ENCODE measurements at places on chromosomes 6 and 20. TPM values are rescaled to one million over a fixed set of nuclear protein-coding genes. Genes with fewer than 3 reads are reported as not detected.

- no peak for DNase-seq
Observed at GRCh38 chr6:4664911-4665310, 111.3 kb upstream of the CDYL start.

GRCh38 chr20:51238675-51239305, 215.9 kb upstream of the KCNG1 start:
- no peak for DNase-seq

GRCh38 chr6:151326116-151326825, 65.1 kb downstream of the ZBTB2 start:
- no peak for DNase-seq

DNA sequence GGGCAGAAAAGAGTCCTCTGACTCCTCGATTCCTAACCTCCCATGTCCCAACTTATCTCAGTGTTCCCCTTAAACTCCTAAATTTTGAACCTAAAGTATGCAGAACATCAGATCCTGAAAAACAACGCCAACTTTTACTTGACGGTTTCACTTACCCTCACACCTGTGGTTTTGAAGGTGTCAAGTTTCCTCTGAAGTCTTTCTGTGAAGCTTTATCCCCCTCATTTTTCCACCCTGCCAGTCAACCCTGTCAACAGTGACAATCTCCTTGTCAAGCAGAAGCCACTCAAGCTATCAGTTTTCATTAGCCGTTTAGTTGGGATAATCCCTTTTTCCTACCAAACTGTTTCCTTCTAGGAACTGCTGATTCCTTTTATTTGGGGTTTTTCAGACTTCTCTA, 245.4 kb upstream of the PREP start:
- DNase-seq: no peak

GRCh38 chr6:112874881-112875280, 527.8 kb downstream of the RFPL4B start:
- DNase-seq: no peak

DNA sequence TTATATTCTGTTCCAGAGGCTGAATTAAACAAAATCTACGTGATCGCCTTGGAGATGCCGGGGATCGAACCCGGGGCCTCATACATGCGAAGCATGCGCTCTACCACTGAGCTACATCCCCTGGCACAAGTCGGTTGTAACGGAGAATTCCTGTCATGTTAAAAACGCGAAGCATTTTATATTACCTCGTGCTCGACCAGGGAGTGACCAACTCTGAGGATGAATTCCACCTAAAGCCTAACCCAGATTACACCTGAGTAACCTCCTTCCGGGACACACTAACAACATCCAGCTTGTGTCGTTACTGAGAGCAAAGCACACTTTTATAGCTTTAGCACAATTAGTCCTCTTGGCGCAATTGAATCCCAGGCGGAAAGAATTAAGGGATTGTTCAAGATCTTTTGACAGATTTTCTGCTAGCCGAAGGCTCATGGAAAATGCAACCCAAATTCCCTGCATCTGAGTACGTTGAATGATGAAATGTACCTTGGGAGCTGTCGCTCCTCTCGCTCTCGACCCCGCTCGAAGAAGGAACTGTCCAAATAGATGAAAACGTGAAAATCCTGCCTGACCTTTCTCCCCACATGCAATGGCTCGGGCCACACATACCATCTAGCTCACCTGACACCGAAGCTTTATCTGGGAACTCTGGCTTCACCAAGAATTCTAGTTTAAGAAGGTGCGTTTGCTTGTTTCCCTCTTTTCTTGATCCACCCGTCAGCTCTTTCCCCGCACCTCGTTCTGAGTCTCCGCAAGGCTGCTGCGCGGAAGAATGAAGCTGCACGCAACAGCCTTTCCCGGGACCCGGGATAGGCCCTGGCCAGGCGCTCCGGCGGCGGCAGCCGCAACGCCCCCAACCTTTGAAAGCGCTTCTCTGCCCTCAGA, 148.3 kb downstream of the GPX5 start:
- peak; percentile 91 for DNase-seq

DNA sequence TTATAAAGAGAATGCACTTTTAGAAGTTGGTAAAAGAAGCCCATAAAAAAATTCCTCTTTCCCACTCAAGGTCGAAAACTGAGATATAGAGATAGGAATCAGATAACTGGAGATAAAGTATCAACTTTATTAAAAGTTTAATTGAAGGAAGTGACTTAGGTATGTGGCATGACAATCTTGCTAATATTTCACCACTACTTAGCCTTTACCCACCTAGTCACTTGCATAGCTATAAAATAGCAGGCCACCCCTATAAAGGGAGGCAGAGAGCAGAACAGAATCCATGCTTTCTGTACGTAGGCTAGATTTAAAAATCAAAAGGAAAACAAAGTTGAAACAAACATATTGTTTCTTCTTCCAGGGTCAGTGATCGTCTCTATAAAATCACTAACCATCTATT, 13.2 kb upstream of the TBC1D32 start:
- DNase-seq: no peak

DNA sequence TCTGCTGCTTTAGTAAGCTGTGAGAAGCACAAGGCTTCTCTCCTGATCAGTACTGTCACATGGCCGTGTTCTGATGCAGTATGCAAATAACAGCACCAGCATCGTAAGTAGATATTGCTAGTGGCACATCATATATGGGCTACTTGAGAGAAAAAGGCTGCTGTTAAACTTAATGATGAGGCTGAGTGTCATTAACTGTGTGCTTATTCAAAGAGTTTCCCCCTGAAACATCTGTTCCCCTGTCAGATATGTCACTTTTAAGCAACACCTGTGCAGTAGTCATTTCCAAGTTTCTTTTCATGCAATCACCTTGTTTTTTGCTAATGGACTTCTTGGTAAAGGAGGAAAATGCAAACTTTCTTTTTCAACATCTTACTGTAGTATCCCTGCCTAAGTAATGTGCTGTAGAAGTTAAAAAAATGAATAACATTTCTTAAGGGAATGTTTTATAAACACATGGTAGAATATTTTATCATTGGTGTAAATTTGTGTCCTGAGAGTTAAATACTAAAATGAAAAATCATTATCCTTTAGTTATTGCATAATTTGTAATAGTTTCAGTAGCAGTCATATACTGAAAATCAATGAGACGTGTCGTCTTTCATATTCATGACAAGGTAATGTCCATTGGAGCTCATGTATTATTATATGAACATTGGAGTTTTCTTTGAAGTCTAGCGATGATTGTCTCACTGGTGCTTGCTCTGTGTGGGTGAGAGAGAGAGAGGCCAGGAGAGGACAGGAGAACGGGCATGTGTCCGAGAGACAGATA, 366.3 kb downstream of the CDKAL1 start:
- DNase-seq: no peak

DNA sequence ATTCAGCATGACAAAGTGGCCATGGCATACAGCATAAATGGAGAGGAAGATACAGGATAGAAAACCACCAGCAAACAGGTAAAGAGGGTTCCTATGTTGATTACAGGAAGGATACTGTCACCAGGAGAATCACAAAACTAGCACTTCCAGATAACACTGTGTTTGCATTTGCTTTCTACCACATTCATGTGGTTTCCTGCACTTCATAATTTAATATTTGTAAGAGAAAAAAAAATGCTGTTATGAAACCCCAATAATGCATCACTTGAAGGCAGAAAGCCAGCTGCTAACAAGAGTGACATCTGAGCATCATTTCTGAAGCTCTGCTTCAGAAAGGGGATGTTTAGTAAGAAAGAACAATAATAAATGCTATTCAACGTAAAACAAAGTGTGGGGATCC, 106.6 kb downstream of the ATXN1 start:
- no peak for DNase-seq

DNA sequence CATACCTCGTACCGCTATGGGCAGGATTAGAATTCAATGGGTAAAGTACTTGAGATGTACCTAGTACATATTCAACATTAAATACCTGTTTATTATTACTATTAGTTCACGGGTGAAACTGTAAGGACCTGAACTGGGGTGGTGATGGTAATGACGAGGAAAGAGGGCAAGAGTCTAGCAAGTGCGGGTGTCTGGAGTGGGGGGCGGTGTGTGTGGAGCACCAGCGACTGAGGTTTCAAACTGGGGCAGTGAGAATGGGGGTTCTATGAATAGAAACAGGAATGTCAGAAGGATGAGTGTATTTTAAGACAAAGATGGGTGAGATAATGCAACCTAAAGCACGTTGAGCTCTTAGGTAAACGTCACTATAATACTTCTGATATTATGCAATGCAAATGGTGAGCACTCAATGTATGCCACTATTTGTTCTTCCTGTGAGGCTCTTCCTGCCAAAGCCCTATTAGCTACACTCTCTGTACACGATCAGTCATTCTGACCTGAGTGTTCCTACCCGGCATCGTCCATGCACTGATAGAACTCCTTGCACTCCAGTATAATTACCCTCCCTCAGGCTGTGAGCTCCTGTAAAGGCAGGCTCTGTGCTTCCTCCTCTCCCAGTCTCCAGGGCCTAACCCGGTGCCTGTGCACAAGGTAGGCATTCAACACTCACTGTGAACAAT, 55.0 kb downstream of the ALDH5A1 start:
- no peak for DNase-seq

- DNase-seq: no peak
Observed at GRCh38 chr6:140985679-140986275, 1146.9 kb upstream of the GJE1 start.

DNA sequence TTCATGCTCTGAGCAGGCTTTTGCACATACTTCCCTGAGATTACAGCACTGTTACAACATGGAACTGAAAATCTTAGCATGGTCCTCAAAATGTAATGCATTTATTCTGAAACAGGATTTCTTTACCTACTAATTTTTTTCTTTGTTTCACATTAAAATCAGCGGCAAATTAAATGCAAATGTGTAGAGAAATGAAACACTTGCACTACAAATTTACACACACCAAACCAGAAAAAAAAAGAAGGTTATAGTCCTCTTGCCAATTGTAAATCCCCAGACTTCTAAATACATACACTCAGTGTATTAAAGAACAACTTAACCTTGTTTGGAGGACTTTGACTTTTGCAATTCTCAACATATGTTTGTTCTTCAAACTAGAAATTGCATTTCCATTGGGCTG, 210.9 kb upstream of the TBX18 start:
- no peak for DNase-seq

GRCh38 chr6:29813809-29814208, 13.8 kb upstream of the HLA-G start:
- no peak for DNase-seq

ATP6V1G2 gene
- total RNA-seq: 4.9 TPM

NKX2-2 gene
- not detected for total RNA-seq

RSPO4 gene
- not detected for total RNA-seq

UBD gene
- not detected for total RNA-seq

NKAPL gene
- not detected for total RNA-seq

SAMD5 gene
- total RNA-seq: under 0.01 TPM

DYNLT1 gene
- 97.6 TPM for total RNA-seq

SCUBE3 gene
- 0.24 TPM for total RNA-seq

IPCEF1 gene
- not detected for total RNA-seq

LY6G6F gene
- total RNA-seq: 1.1 TPM

EFCAB8 gene
- total RNA-seq: not detected

All from G401 (cell line).